ENCODE measurements at places on chromosomes 2 and 18.

GRCh38 chr2:134677856-134678756 is 40.7 kb downstream of the TMEM163 start:
- no peak for DNase-seq

DNA sequence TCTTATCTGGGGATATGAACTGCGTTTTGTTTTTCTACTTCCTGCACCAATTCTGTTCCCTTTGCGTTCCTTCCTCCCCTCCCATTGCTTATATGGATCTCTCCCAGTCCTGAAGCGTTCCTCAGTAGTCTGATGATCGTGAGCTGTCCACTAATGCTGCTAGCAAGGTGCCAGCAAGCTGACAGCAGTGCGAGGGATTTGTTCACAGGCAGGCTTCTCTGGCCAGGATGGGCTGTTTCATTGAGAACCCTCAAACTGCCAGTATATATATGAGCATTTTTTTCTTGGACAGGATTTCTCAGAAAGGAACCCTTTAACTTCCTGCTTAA is 40.1 kb downstream of the GTF3C3 start:
- DNase-seq, result no peak

DNA sequence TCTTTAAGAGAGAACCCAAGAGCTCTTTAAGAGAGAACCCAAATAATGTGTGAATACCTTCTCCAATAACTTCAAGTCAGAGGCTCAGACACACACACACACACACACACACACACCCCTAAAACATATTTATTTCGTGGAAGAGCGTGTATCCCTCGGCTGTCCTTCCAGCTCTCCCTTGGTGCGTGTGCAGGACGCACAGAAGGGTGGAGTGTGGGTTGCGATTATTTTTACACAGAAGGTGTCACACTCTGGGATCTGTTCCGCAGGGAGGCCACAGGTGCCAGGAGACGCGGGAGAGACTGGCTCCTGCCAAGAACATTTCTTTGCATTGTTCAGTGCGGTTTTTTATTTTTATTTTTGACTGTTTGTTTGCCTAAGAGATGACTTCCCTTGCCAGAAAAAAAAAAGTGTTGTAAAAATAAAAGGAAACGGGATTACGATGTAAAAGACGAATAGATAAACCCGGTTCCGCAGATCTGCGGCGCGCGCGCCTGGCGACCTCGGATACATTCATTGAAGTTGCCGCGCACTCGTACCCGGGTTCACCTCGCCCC is 47.3 kb upstream of the ATP6V1B1 start:
- DNase-seq, result no peak

GRCh38 chr2:16043192-16043591 is 102.8 kb downstream of the MYCN start:
- DNase-seq, result no peak

- no peak for DNase-seq
Measured at GRCh38 chr18:50093366-50094064, 101.4 kb downstream of the MYO5B start.

- no peak for DNase-seq
Measured at GRCh38 chr2:223100061-223100511, 48.1 kb downstream of the KCNE4 start.

GRCh38 chr2:219160186-219161017 is at the start of gene NHEJ1:
TSS of gene NHEJ1 (minus strand) at chr2:219160815. CDS start at chr2:219158362, 2,453 bp downstream.
- peak; percentile 95 for DNase-seq

- DNase-seq, result no peak
Measured at GRCh38 chr2:149924028-149924427, 336.5 kb upstream of the MMADHC start.

DNA sequence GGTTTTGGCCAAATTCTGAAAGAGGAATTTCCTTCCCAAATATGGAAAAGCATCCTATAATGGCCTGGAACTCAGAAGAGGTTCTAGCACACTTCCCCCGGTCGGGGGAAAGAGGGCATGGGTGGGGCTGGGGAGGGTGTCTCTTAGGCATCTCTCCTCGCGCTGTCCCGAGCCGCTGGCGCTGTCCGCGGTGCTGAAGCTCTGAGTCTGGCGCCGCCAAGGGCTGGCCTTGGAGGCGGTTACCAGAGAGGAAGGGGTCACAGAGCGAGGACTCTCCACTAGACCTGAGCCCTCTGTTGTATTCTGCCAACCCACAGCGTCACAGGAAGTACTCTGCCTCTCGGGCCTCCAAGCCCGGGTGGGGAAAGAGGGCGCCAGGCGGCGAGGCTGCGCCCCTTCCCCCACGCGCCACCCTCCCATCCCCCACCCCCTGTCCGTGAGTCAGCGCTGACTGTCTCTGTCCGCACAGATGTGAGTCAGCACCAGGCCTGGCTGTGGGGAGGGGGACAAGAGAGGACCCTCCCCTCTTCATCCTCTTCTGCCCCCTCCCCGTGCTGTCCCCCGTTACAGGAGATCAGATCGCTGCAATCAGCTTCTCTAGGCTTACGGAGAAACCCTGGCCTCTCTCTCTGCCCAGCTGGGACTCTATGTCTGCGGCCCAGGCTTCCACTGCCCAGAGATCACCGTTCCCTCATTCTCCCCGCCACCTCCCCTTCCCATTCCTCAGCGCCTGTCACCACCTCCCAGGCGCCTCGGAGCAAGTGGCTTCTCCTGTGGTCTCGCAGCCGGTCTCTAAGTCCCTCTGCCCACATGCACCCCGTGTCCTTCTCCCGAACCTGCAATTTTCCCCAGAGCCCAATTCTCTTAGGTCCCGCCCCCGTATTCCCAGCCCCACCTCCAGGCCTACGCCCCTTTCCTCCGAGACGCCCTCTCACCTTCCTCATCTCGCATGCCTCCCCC is 779 bp downstream of the PTPRN start:
- DNase-seq, result peak; percentile 62

- peak; percentile 80 for DNase-seq
Measured at GRCh38 chr18:23283916-23284430, 148.7 kb downstream of the CABLES1 start.

DNA sequence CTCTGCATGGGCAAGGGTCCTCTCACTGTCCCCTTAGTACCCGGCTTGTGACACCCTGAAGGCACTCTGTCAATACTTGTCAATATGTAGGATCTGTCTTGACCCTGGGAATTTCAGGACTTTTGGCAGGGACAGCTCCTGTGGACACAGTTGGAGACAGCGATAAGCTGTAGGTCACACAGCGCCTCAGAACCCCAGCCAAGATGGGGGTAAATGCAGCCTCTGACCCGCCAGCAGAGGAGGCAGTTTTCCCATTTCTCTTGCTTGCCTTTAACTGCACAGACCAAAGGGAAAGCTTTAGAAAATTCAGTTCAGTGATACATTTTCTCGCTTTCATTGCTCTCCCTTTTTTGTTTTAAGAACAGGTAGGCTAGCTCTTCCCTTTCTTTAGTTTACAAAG is 54.8 kb upstream of the KLHL29 start:
- DNase-seq, result no peak

- DNase-seq, result no peak
Measured at GRCh38 chr2:127118467-127118866, 11.5 kb upstream of the BIN1 start.

GRCh38 chr2:25313711-25314513 is 27.8 kb downstream of the DNMT3A start:
- no peak for DNase-seq

DNA sequence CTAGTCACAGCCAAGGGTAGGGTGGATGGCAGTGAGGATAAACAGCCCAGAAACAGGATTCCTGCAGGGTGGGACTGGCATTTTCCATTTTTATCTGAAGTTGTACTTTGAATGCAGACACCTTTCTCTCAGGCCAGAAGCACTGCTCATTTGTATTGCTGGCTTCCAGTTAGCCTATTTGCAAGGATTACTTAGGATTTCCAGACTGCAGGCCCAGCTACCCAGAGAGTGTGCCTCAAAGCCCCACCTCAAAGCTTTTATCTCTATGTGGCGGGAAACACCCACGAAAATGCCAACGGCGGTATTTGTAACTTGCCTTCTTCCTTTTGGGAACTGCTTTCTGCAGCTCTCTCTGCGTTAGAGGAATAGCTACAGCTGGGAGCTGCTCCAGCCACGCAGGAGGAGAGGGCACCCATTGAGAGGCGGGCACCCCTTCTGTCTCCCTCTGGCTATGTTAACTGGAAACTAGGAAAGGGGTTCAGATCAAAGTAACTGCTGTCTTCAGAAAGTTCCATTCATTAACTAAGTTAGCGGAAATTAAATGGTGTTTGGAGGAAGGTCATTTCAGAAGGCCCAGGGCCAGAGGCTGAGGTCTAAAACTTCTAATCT is 144.9 kb downstream of the TGIF1 start:
- DNase-seq, result peak; percentile 41

GRCh38 chr2:205948883-205949282 is 137.1 kb downstream of the INO80D start:
- DNase-seq, result no peak

DNA sequence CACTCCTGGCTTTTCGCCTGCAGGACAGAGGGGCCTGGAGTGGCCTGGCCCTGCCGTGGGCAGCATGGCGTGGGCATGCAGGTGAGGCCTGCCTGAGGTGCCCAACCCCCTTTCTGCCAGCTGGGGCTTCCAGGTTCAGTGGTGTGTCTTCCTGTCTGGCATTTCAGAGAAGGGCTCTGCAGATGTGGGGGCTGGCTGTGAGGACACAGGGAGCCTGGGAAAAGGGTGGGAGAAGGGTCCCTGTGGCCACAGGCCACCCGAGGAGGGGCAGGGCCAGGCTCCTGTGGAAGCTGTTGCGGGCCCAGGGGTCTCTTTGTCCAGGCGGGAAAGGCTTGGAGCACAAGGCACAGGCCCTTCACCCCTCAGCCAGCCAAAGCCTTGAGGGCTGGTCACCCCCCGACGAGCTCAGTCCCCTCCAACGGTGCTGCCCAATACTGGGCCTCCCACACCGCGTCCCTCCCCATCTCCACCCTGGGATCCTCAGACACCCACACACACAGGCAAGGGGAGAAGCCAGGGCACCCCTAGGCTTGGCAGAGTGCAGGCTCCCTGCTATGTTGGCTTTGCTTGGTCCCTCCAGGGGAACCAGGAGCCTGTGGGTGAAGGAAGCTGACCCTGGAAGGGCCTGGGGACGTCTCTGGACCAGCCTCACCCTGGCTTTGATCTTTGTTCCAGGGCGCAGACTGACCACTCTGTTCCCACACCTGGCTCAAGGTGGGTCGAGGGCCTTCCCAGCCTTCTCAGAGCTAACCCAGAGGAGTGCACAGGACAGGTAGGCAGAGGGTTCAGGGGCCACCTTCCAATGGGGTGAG is 3.7 kb upstream of the AQP12A start:
- DNase-seq, result no peak

Data from stimulated activated naive CD8-positive, alpha-beta T cell treated with anti-CD3 and anti-CD28 coated beads, Interleukin-15, amount 100 ng/mL, for 72 hours (primary cell).